ENCODE measurements at places on chromosomes 1 and 21.

GRCh38 chr1:244341455-244342450 lies 110.0 kb downstream of the ADSS2 start:
- DNase-seq = peak; percentile 87

DNA sequence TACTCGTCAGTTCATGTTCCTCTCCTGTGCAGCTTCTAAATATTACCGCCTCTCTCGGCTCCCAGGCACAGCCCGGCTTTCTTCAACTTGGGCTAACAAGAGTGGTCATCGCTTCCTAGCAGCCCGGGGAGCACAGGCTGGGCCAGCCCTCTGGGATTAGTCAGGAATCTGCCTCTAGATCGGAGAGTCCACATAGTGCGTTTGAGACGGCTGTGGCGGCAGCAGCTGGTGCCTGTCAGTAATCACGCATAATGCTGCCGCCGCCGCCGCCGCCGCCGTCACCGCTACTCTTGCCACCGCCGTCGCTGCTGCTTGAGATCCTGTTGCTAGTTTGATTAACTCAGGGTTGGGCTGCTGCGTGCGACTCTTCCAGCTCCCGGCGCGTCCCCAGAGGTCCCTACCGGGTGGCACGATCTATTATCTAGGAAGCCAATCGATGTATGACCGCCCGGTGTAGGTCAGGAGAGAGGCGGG lies at the start of gene RXRG:
RXRG (minus strand) TSS at position 230 of the 474 bp plus-strand sequence. CDS start 233 bp downstream, outside the sequence.
- DNase-seq = peak; percentile 0

DNA sequence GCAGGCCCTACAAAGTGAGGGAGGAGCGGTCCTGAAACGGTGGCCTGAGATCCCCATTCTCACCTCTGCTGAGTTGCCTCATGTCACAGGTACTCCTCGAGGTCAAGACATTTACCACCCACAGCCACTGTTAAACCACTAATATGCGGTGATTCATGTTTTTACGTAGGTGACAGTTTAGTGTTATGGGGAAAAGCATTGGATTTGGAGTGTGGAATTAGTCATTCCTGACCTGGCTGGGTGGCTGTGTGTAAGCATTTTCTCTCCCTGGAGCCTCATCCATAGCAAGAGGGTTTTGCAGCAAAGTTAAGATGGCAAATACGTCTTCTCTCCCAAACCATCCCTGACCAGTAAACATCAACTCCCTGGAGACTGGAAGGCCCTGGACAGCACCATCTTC lies 57.8 kb upstream of the KCNJ6 start:
- peak; percentile 47 for DNase-seq

GRCh38 chr1:112004076-112004475 lies 14.6 kb upstream of the KCND3 start:
- no peak for DNase-seq

DNA sequence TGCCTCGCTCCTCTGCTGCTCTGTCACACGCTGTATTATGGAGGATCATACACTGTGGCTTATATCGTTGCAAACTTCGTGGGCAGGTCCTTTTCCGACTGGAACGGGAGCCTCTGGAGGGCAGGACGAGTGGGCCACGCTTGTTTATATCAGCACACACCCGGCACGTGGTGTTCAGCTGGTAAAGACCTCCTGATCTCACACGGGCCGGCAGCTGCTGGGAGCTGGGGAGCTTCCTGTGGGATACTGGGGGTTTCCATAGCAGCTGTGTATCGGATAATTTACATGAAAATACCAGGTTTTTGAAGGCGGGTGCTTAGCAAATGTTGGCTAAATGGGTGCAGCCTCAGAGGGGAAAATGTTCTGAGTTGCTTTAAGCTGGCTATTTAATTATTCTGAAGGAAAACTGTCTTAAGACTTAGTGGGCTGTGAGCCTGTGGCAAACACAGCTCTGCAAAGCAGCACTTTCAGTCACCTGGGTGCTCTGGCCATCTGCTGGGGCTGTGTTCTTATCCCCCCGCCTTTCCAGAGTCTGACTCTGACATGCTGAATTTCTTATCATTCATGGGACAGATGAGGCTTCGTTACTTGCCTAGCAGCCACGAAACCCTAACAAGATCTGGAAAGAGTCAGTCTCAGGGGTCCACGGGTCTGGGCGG lies 103.6 kb upstream of the GCLM start:
- no peak for DNase-seq

DNA sequence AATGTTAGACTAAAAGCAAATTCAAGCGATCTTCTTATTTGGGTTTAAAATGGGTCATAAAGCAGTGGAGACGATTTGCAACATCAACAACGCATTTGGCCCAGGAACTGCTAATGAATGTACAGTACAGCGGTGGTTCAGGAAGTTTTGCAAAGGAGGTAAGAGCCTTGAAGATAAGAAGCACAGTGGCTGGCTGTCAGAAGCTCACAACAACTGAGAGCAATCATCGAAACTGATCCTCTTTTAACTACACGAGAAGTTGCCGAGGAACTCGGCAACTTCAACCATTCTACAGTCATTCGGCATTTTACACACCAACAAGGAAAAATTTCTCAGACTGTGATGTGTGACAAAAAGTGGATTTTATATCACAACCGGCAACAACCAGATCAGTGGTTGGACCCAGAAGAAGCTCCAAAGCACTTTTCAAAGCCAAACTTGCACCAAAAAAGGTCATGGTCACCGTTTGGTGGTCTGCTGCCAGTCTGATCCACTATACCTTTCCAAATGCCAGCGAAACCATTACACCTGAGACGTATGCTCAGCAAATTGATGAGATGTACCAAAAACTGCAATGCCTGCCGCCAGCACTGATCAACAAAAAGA lies 47.9 kb downstream of the ASH1L start:
- no peak for DNase-seq

- no peak for DNase-seq
These were observed 65.2 kb downstream of the SIK1 start for GRCh38 chr21:43361493-43362296.

GRCh38 chr1:216984536-216984935 lies 261.3 kb upstream of the ESRRG start:
- no peak for DNase-seq

GRCh38 chr1:216836316-216836715 lies 113.1 kb upstream of the ESRRG start:
- DNase-seq = no peak

DNA sequence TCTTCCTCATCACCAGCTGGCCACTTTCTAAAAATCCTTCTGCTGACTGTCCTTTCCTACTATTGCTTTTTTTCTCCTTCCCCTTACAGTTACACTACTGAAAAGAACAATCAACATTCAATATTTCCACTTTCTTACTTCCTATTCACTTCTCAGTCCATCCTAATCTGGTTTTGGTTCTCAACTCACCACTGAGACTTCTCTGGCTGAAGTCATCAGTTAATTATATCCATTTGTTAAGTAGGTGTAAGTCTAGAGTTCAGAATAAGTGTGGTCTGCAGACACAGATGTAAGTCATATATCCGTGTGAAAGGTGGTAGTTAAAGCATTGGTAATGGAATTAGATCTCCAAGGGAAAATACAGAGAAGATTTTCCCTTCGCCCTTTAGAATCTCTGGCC lies 21.4 kb downstream of the PEA15 start:
- no peak for DNase-seq

GRCh38 chr1:229848752-229849677 lies 218.0 kb upstream of the GALNT2 start:
- peak; percentile 29 for DNase-seq

All from HT1080 (cell line).